ENCODE measurements at places on chromosomes 4 and X. TPM values are rescaled to one million over a fixed set of nuclear protein-coding genes. Genes with fewer than 3 reads are reported as not detected.

The ZNF595 gene
- total RNA-seq = 20.0 TPM

The PRDM8 gene
- total RNA-seq = 5.0 TPM

- DNase-seq = no peak
Measured at GRCh38 chr4:14392378-14392777, 609.9 kb upstream of the CPEB2 start.

GRCh38 chr4:14368391-14368790 lies 633.9 kb upstream of the CPEB2 start:
- peak; percentile 15 for DNase-seq

DNA sequence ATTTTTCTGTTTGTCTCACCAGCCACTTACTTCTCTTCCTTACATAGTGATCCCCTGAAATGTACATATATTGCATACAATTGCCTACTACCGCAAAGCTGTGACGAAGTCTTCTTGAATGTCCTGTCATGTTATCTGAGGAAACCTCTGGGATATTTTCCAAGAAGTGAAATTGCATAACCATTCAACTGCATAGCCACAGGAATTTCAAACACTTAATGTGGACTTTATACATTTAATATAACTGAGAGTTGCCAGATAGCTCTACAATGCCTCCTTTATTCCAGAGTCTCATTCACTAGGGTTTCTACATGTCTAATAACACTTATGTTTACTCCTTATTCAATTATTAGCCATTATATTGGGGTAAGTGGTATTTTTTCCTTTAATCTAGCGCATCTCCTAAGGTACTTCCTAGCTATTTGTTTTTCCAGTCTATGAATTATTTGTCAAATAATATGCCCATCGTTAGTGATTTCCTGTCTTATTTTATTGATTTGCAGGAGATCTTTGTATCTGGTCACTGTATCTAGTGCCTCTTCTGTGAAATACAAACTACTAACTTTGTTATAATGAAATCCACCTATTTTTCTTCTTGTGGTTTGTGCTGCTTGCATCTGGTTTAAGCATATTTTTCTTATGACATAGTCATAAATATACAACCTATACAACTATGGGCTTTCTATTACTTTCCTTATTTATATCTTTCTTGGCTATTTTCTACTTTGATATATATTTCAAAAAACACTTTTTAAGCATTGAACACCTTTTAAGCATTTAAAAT lies 69.2 kb upstream of the GRID2 start:
- peak; percentile 32 for DNase-seq

DNA sequence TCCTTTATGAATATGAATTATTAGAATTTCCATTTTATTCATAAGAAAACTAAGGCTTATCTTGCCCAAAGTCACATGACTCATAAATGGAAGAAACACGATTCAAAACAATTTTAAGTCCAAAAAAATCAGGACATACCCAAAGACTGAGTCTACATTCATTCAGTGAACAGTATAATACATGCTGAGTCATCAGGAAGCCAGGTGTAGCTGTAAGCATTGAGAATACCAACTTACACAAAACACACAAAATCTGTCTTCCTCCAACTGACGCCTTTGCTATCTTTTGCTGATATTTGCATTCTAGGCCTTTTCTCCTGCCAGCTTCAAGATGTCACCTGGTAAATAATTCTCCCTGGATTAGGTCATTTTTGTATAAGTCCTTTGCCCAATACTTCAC lies 520.1 kb upstream of the GALNT7 start:
- DNase-seq = no peak

GRCh38 chrX:8668813-8669212 lies 63.1 kb downstream of the ANOS1 start:
- DNase-seq = no peak

All from osteoblast (primary cell).